ENCODE measurements at places on chromosomes 11 and 22.

DNA sequence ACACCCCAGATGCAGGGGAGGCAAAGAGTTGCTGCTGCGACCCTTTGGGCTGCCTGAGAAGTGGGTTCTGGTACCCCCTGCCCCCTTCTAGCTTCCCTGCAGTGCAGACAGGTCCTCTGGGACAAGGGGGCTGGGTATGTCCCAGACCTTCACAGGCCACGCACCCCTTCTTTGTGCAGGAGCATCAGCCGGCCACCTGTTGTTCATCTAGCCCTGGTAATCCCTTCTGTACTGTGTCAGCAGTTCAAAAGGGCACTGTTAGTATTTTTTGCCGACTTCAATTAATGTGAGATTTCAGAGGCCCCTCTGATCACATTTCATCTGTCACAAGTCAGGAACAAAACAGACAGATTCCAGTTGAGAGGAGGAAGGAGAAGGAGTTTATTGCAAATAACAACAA, 49.9 kb downstream of the ALX4 start:
- DNase-seq, result no peak

GRCh38 chr11:3942956-3943497, 87.6 kb downstream of the STIM1 start:
- no peak for DNase-seq

DNA sequence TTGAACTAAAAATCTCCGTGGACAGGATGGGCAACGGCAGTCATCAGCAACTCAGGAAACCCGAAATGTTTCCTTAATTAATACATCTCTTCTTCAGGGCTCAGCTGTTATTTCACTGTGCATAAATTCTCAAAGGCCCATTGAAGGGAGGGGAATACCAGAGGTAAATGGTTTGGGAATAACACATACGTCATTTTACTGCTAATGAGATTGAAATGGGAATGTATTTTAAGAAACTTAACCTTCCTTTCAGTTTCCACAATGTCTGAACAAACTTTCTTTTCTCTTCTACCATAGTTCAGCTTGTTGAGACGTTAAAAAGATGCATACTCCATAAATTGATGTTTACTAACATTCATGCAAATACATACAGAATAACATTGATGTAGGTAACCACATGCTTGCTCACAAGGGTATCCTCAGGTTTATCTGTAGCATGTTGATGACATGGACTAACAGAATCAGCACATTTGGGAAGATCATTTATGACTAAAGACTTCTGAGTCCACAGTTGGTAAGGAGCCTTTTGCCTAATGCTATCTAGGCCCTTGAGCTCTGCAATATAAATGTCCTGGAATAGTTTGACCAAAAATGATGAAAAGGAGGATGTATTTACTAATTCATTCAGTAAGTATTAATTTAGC, 7.7 kb upstream of the PRRG4 start:
- no peak for DNase-seq

GRCh38 chr11:35978891-35979290, 35.0 kb downstream of the LDLRAD3 start:
- DNase-seq, result no peak

DNA sequence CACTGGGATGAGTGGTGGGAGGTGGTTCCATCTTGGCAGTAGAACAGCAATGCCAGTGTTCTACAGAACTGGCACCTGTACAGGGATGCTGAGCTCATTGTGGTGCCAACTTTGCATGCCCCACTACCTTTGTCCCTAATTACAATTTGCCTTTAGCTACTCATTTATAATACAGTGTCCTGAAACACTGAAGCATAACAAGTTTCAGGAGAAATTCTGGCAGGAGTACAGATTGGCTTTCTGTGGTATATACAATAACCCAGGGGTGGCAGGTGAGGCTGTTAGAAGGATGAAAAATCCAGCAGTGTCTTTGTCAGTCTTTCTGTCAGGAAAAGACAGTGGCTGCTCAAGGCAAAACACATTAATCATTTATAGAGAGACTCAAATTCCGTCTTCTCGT, 240.3 kb downstream of the FAM76B start:
- DNase-seq, result no peak

GRCh38 chr22:29706486-29706885, 13.3 kb upstream of the CABP7 start:
- no peak for DNase-seq

- DNase-seq, result no peak
Measured at GRCh38 chr11:36061471-36061870, 117.6 kb downstream of the LDLRAD3 start.

GRCh38 chr22:40325315-40325714, 21.0 kb upstream of the ADSL start:
- DNase-seq, result peak; percentile 50

DNA sequence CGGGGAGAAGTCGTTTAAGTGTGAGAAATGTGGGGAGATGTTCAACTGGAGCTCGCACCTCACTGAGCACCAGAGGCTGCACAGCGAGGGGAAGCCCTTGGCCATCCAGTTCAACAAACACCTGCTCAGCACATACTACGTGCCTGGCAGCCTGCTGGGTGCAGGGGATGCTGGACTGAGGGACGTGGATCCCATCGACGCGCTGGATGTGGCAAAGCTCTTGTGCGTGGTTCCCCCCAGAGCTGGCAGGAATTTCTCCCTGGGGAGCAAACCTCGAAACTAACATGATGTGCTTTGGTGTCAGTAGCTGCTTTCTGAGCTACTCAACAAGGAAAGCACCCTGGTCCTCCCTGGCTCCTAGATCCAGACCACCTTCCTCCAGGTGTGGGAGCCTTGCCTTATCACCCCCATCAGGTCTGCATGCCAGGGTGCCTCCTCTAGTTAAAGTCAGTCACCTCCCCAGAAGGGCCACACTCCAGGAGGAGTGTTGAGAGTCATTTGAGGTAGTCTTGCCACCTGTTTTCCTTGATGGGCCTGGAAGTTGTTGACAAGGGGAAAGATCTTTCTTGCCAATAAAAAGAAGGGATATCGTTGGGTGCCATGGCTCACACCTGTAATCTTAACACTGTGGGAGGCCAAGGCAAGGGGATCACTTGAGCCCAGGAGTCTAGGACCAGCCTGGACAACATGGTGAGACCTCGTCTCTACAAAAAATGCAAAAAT, 12.9 kb downstream of the ZNF74 start:
- DNase-seq, result no peak

DNA sequence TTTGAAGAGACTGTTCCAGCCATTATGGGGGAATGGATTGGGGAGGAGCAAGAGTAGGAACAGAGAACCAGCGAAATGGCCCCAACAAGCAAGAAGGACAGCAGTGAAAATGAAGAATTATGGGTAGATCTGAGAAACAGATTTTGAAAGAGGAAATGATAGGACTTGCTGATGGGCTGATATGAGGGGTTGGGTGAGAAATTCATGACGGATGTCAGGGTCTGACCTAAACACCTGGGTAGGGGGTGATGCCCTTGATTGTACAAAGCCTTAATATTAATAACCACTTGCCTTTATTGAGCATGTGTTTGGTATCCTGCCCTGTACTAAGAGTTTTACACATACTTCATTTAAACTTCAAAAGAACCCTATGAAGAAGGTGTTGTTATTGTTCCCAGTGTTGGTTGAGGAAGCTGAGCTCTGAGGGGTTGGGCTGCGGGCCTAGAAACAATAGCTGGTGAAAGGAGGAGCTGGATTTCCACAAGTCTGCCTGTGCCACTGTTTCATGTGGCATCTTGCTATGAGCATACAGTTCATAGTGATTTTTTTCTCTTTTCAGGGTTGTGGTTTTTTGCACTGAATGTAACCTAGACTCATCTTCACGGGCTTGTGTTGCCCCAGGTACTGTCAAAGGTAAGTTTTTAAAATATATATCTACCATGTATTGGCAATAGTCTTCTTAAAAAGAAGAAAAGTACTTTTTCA, 61.1 kb upstream of the TNRC6B start:
- DNase-seq, result peak; percentile 69

GRCh38 chr11:69984457-69985261, 93.5 kb upstream of the ANO1 start:
- DNase-seq, result no peak

- no peak for DNase-seq
Measured at GRCh38 chr22:29710922-29711593, 8.7 kb upstream of the CABP7 start.

- no peak for DNase-seq
Measured at GRCh38 chr22:34804604-34805003, 261.4 kb upstream of the ISX start.

- DNase-seq, result peak; percentile 62
Measured at GRCh38 chr11:18727479-18728236, 1.7 kb upstream of the IGSF22 start.
